ENCODE measurements at places on chromosomes 13 and 19.

- DNase-seq, result no peak
Observed at GRCh38 chr13:100209857-100210825, 121.2 kb downstream of the PCCA start.

DNA sequence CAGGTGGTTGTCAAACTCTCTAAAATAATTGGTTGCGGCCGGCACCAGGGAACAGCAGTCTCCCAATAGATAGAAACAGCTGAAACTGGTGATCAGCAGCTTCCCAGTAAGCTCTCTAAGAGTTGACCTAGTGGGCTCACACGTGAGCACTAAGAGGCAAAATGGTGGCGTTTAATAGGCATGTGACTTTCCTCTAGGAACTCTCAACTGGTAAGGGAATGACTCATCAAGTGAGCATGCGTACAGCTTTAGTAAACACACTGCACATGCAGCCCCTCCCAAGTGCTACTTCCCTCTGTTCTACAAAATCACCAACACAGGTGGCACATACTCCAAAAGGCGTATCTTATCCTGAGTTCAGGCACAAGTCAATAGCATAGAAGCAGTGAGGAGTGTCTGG, 41.7 kb downstream of the TNFSF11 start:
- no peak for DNase-seq

DNA sequence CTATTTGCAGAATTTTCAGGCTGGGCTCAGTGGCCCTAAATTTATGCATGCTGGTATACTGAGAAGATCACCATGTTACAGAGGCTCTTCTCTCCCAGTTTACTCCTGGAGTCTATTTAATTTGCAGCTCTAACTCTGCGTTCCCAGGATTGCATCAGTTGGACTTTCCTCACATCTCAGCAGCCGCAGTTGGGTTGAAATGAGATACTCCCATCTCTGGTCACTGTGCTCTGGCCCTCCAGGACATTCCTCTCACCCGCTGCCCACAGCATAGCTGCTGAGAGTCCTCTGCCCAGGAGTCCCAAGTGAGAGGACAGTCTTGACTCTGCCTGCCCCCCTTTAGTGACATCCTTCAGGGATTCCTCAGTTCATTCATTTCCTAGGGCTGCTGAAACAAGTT, 150.9 kb downstream of the LACC1 start:
- no peak for DNase-seq

DNA sequence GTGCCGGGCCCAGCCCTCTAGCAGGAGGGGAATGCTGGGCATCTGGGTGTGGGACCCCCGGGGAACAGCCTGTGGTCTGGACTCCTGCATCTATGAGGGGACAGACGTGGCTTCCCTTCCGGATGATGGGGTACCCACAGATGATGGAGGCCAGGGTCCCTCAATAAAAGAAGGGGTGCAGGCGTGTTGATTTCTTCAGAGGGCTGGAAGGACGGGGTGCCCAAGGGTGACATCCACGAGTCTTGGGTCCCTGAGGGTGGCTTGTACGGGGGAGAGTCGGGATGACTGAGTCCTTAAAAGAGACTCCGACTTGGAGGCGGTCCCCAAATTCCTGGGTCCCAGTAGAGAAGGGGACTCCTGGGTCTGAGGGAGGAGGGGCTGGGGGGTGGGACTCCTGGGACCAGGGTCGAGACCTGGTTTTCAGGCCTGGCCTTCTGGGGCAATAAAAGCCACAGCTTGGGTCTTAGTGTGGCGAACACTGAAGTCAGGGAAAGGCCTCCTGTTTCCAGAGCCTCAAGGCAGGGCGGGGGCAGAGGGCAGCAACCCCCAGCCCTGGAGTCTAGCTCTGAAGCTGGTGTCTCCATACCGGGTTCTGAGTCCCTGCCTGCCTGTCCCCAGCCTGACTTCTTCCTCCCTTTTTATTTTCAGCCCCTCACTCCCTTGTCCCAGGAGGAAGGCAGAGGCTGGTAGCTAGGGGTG, 459 bp upstream of the GRIN2D start:
- no peak for DNase-seq

DNA sequence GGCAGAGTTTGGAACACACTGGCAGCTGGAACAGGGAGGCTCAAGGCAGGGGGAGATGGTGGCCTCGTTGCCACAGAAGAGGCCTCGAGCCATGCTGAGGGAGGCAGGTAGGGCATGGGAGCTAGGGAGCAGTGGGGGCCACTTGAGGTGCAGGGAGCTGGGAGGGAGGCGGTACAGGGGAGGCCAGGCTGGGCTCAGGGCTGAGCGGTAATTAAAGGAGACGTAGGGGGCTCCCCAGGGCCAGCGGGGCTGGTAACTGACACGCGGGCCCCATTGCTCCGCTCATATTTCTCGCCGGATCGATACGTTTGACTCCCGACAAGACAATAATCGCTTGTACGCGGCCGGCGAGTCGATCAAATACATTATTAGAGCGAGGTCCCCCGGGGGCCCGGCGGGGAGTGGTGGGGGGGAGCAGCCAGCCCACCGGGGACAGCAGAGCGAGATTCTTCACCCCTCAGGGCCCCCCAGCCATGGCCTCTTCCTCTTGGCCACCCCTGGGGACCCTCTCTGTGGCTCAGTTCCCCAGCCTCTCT, 2.4 kb upstream of the POU2F2 start:
- DNase-seq, result no peak

DNA sequence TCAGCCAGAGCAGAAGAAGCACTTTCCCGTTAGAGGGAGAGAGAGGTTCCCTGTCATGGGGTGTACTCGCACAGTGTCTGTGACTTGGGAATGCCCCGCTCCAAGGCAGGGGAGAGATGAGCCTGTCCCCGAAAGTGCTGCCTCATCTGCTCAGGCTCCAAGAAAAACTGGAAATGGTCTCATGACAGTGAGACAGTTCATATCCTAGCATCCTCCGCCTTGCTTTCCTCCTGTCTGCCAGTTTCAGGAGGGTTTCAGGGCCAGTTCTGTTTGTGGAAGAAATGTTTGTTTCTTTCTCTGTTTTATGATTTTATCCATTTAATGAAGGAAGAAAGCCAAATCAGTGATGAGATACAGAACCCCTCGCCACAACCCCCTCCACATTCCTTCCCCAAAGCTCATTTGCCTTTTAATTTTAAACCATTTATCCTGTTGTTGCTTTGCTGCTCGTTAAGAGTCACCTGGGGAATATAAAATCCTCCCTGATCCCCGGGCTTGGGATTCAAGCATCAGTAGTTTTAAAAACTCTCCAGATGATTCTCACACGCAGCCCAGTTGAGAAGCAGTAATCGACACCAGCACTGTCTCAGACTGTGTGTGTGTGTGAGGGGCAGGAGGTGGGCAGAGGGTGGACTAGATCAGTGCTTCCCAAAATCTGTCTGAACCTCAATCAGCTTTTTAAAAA, 144.6 kb upstream of the UBL3 start:
- DNase-seq, result peak; percentile 27

- peak; percentile 98 for DNase-seq
Observed at GRCh38 chr19:44602081-44602480, 11.3 kb upstream of the IGSF23 start.

Data from NCI-H526 treated with DMSO at 0.1 percent for 48 hours (cell line).